Occipital lobe (tissue), 3 donors: ENCODE measurements at places on chromosomes 3 and 15.

DNA sequence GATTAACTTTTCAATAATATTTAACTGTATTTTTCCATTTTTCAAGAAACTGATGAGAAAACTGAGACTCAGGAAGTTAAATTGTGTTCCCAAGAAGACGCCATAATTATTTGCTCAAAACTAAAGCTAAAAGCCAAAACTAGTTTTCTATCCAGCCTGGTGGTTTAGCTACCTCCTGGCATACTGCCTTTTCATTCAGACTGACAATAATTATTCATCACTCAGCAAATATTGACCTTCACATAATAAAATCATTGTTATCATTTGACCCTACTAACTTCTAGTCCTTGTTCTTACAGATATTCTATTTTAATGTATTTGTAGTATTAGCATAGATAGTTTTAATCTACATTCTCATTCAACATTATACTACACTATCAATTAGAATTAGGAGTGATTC, 210.6 kb upstream of the GADL1 start:
- DNase-seq = no peak

DNA sequence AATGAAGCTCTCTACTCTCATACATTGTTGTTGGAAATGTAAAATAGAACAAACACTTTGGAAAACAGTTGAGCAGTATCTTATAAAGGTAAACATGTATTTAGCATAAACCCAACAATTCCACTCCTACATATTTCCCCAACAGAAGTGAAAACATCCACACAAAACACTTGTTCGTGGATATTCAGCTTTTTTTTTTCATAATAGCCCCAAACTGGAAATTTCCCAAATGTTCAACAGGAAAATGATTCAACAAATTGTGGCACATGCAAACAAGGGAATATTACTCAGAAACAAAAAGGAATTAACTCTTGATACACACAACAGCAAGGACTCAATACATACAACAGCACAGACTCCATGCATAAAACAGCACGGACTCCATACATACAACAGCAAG, 28.5 kb downstream of the RFTN1 start:
- DNase-seq = no peak

GRCh38 chr3:128077665-128078064, 25.4 kb downstream of the SEC61A1 start:
- DNase-seq = no peak

GRCh38 chr15:66740802-66741201, 38.8 kb downstream of the SMAD6 start:
- no peak for DNase-seq
